ENCODE measurements at places on chromosomes 7 and 10. TPM values are rescaled to one million over a fixed set of nuclear protein-coding genes. Genes with fewer than 3 reads are reported as not detected.

The CYP2C18 gene
- 0.97 TPM for total RNA-seq

The TMEM270 gene
- total RNA-seq = not detected

The IL2RA gene
- not detected for total RNA-seq

The FERD3L gene
- total RNA-seq = not detected

The VIPR2 gene
- total RNA-seq = 2.1 TPM

The ERV3-1 gene
- total RNA-seq = 15.3 TPM

The LBX1 gene
- not detected for total RNA-seq

The NPY4R2 gene
- not detected for total RNA-seq

DNA sequence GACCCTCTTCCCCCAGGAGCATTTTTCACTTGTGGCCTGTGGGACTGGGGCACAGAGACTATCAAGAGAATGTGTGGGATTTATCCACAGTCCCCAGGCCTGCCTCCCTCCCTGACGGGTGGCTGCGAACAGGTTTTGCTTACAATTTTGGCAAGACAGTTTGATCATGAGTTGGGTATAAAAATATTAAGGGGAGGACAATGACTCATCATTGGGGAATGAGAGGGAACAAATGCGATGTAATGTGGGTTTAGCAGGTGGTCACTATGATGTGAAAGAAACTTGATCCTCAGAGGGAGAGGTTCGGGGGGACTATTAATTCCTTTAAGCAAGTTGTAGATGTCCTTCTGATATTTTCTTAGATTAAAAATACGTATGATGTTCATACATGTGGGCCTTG is 52.2 kb downstream of the EMX2 start:
- DNase-seq = no peak

GRCh38 chr7:155230169-155230593 is 67.5 kb upstream of the INSIG1 start:
- peak; percentile 29 for DNase-seq

DNA sequence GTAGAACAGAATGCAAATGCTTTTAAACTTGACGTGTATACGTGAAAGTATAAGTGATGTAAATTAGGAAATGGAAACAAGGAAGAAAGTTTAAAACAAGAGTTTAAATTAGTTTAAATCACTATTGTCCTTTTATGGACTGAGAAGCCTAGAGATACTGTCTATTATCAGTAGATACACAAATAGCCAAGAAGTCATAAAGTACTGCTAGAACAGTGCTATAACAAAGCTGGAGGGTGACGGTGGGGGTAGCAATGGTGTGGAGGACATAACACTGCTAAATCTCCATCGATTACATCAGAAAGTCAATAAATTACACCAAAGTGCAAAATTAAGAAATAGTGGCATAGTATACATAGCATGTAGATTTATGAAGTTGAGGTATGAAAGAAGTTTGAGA is 50.1 kb upstream of the CAV2 start:
- no peak for DNase-seq

GRCh38 chr10:36583690-36584089 is 541.7 kb upstream of the ANKRD30A start:
- no peak for DNase-seq

GRCh38 chr7:48158404-48158803 is 12.9 kb upstream of the ABCA13 start:
- no peak for DNase-seq
